ENCODE measurements at places on chromosomes 1 and 21. TPM values are rescaled to one million over a fixed set of nuclear protein-coding genes. Genes with fewer than 3 reads are reported as not detected.

- DNase-seq, result no peak
These were observed 38.6 kb downstream of the ABL2 start for GRCh38 chr1:179190861-179191260.

DNA sequence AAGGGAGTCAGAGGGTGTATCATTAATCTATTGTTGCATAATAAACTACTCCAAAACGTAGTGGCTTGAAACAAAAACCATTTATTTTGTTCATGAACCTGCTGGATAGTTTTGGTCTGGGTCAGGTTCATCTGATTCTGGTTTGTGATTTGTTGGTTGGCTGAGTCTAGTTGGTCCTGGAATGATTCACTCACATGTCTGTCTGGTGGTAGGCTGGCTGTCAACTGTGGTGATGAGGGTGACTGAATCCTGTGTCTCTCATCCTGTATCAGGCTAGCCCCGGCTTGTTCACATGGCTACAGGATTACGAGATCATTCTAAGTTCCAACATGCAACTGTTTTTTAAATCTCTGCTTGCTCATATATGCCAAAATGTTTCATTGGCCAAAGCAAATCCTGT is 22.5 kb upstream of the SIKE1 start:
- DNase-seq, result no peak

GRCh38 chr1:41882068-41882477 is 36.6 kb downstream of the HIVEP3 start:
- no peak for DNase-seq

GRCh38 chr1:220296981-220297380 is 24.7 kb upstream of the RAB3GAP2 start:
- DNase-seq, result no peak

DNA sequence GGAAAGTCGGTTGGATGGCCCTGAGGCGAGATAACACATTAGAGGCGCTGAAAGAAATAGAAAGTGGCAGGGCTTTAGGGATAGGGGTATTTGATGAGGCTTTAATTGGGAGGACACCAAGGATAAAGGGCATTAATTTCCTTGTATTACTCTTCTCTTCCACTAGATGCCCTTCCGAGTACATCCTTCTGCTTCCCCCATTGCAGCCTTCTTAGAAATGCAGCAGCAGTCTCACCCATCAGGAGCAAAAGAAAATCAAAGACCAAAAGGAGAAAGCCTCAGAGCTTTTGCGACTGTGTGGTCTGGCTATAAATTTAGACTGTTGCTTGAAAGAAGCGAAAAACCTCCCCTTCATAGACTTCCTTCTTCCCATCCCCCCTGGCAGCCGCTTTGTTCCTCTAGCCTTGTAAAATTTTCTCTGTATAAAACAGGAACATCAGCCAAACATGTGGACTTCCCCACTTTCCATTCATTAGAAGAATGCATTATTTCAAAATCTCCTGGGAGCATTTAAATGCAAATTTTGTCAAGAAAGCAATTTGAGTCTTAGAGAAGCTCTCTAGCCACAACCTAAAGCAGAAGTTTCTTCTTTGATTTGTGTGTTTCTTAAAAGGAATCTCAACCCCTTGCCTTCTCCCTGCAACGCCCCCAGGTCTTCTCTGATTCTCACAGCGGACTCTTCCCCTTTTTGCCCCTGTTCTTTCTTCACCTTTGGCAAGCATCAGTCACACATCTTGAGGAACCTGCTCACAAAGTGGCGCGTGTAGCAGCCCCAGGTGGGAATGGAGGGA is 76.6 kb downstream of the NDUFS5 start:
- peak; percentile 75 for DNase-seq

The LENEP gene
- not detected for total RNA-seq

DNA sequence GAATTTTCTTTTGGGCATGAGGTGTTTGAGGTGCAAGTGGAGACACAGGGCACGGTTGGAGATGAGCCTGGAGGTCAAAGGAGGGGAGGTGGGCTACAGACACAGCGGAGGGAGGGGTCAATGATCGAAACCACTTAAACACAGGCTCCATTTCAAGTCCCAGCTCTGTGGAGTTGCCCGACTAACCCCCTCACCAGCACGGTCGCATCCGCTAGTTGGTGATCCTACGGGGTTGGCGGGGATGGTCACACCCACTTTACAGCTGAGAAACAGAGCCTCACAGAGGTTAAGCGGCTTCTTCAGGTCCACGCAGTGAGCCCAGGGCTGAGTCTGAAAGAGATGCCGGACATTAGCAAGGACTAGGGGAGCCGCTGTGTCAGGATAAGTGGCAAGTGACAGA is 60.1 kb upstream of the RUNX3 start:
- peak; percentile 57 for DNase-seq

The AIM2 gene
- total RNA-seq, result 0.97 TPM

DNA sequence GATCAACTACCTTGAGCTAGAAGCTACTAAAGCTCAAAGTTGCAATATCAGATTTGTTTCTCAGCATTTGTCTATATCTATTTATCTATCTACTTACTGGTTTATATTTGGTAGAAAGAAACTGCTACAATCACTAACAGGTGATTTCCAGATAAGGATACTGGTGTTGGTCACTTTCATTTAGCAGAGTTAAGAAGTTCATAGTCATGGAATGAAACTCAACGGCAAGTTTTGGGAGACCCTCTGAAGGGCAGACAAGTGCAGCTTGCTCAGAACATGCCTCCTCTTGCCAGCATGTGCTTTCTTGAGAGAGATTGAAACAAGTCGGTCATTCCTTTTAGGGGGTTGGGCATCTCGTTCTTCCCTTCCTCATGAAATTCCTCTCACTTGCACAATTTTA is 296.5 kb downstream of the GRIK1 start:
- DNase-seq, result no peak

GRCh38 chr1:233281711-233282581 is 13.6 kb downstream of the PCNX2 start:
- DNase-seq, result no peak

The USP33 gene
- total RNA-seq, result 58.2 TPM

The SLAMF8 gene
- 8.0 TPM for total RNA-seq

DNA sequence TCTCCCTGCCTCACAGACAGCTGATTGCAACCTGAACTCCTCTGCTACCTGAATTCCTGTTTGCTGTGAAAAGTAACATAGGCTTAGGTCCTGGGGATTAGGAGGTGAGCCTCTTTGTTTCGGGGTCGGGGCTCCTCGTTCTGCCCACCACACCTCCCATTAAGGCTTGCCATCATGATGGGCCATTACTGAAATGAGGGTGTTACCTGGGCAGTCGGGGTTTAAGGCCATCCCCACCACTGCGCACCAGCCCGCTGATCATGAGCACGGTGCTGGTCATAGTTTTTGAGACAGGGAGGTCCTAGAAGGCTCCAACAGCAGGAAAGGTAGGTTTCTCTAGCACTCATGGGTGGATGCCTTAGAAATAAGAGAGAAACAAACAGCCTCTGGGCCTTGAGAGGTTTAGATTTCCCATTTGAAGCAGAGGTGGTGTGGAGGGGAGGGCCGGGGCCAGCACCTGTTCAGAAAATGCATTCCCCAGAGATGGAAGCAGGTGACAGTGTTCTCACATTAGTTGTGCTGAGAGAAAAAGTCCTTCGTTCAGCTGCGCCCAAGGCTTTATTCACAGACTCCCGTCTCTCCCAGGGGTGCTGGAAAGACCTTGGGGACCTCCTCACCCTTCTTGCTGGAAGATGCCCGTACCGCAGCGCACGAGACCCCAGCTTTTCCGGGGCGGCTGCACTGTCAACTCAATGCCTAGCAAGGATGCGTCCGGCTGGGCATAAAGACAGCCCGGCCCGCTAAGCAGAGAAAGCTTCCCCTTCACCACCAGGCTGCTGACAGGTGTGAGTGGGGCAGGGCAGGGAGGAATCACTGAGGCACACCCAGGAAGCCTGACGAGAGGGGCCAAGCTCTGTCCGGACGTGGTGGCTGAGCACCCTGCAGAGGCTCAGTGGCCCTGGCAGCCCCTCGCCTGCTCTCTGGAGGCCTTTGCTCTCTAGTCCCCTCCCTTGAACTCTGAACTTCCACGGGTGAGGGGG is 125.5 kb downstream of the PGBD5 start:
- no peak for DNase-seq

The PLPPR4 gene
- total RNA-seq, result 7.2 TPM

The AKNAD1 gene
- 0.72 TPM for total RNA-seq

DNA sequence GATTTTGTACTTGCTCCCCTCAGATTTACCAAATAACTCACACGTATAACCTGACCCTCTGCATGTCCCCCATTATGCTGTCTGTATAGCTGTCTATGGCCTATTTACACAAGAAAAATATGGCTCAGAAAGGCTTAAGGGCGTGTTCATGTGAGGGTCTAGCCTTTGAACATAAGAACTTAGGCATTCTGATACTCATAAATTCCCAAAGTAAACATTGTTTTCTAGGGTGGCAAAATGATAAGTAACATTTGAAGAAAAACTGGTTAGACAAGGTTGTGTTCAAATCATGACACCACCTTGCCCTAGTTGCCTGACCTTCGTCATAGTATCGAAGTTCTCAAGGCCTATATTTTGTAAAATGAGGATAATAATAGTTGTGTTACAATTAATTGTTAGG is 394.6 kb downstream of the LRRIQ3 start:
- no peak for DNase-seq

GRCh38 chr1:29971703-29972102 is 735.4 kb downstream of the PTPRU start:
- no peak for DNase-seq

- no peak for DNase-seq
These were observed 24.1 kb downstream of the MROH9 start for GRCh38 chr1:170959385-170959784.

DNA sequence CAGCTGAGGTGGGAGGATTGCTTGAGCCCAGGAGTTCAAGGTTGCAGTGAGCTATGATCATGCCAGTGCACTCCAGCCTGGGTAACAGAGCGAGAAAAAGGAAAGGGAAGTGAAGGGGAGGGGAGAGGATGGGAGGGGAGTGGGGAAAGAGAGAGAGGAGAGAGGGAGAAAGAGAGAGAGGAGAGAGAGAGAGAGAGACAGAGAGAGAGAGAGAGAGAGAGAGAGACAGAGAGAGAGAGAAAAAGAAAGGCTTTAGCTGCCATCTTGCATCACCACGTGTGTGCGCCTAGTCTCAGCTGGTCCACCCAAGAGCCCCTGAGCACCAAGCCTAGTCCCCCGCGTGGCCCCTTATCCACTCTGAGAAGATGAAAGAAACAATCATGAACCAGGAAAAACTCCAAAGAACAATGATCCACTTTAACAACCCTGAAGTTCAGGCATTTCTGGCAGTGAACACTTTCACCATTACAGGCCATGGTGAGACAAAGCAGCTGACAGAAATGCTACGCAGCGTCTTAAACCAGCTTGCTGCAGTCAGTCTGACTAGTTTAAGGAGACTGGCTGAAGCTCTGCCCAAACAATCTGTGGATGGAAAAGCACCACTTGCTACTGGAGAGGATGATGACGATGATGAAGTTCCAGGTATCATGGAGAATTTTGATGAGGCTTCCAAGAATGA is 115.5 kb upstream of the CDC42BPA start:
- no peak for DNase-seq

The TENT5C gene
- 6.8 TPM for total RNA-seq

- no peak for DNase-seq
These were observed 12.2 kb upstream of the CLSTN1 start for GRCh38 chr1:9835758-9836631.

GRCh38 chr1:227006226-227006796 is 66.2 kb downstream of the COQ8A start:
- no peak for DNase-seq

GRCh38 chr1:22878626-22879025 is 94.0 kb downstream of the LACTBL1 start:
- DNase-seq, result no peak

GRCh38 chr1:108585313-108585712 is 25.4 kb downstream of the EEIG2 start:
- no peak for DNase-seq

All from aorta (tissue), 5 donors.